Esophagus squamous epithelium (tissue), 5 donors: ENCODE measurements at places on chromosomes 7 and 10. TPM values are rescaled to one million over a fixed set of nuclear protein-coding genes. Genes with fewer than 3 reads are reported as not detected.

The PRPS1L1 gene
- not detected for total RNA-seq

The TMEM270 gene
- not detected for total RNA-seq

The SUN3 gene
- total RNA-seq: not detected

The CAMK1D gene
- 3.8 TPM for total RNA-seq

The CTBP2 gene
- total RNA-seq: 41.8 TPM

The CLRN3 gene
- not detected for total RNA-seq

The HOXA4 gene
- 2.9 TPM for total RNA-seq

The NUDCD3 gene
- total RNA-seq: 50.8 TPM

The TRPV6 gene
- total RNA-seq: 6.5 TPM

The GSTO2 gene
- total RNA-seq: 20.6 TPM

The PTN gene
- total RNA-seq: 22.4 TPM

The HMX2 gene
- not detected for total RNA-seq

The TUBB8 gene
- total RNA-seq: not detected

The CREB5 gene
- total RNA-seq: 0.30 TPM

The MPLKIP gene
- 35.9 TPM for total RNA-seq

The ANXA11 gene
- 243 TPM for total RNA-seq

The FAM221A gene
- total RNA-seq: 7.4 TPM

The SFMBT2 gene
- total RNA-seq: 1.1 TPM

The KCNH2 gene
- total RNA-seq: 0.91 TPM

The FKBP6 gene
- not detected for total RNA-seq

The ZNF316 gene
- 25.4 TPM for total RNA-seq

The MSMB gene
- total RNA-seq: not detected

The CDK14 gene
- total RNA-seq: 0.53 TPM
